ENCODE measurements at places on chromosomes 11 and 22.

DNA sequence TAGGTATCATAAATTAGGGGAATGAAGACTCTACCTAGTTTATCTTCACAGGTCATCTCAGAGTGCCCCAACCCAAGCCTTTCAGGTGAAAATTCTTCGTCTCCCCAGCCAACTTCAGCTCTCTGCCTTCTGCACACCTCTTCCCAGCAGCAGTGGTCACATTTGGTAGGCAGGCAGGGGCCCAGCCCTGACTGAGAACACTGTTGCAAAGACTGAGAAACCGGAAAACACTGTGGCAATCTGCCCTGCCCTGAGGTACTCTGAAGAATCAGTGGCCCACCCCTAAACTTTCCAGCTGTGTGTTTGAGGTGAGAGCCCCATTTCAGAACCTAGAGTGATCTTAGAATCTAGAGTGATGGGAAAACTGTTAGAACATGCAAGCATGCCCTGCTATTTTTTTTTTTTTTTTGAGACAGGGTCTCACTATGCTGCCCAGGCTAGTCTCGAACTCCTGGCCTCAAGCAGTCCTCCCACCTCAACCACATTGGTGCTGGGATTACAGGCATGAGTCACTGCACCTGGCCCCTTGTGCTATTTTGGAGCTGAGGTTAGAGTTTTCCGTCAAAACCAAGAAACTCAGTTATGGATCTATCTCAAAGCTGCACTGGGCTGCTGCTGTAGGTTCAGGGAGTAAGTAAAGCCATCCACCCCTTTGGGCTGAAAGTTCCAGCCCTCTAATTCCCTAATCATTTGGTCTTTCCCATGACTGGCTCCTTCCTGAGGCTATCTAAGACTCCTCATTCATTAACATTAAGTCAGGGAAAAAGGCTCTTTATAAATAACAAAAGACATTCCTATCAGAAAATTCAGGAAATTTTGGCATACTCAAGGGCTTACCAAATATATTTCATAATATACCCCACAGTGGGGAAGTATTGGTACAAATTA is 1.7 kb upstream of the LDHA start:
- no peaks in the 10 kb centered on the region for H3K36me3 ChIP-seq
- H3K4me1 ChIP-seq: peaks cover 14% of the 10 kb centered on the region
- DNase-seq: no peak

DNA sequence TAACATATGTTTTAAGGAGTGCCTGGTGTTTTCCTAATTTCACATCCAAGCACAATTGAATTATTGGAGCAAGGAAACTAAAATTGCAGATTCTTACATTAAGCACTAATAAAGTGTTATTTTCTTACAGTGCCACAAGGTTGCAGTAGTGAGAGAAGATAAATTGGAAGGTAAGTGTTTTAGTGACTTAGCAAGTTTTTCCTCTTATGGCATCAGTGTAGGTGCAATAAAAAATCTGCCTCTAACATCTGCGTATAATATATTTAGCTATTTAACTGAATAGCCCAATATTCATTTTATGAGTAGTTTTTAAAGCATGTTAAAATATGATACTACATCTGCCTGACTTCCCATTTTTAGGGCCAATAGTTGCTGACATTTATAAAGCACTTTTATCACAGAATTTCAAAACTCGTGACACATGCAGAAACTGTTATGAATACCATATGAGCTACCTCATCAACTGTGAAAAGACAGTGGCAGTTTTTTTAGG is 19.0 kb downstream of the POLD3 start:
- DNase-seq: no peak
- H3K27ac ChIP-seq: peak overlapping the region; percentile 49
- no peaks in the 10 kb centered on the region for H3K4me1 ChIP-seq

DNA sequence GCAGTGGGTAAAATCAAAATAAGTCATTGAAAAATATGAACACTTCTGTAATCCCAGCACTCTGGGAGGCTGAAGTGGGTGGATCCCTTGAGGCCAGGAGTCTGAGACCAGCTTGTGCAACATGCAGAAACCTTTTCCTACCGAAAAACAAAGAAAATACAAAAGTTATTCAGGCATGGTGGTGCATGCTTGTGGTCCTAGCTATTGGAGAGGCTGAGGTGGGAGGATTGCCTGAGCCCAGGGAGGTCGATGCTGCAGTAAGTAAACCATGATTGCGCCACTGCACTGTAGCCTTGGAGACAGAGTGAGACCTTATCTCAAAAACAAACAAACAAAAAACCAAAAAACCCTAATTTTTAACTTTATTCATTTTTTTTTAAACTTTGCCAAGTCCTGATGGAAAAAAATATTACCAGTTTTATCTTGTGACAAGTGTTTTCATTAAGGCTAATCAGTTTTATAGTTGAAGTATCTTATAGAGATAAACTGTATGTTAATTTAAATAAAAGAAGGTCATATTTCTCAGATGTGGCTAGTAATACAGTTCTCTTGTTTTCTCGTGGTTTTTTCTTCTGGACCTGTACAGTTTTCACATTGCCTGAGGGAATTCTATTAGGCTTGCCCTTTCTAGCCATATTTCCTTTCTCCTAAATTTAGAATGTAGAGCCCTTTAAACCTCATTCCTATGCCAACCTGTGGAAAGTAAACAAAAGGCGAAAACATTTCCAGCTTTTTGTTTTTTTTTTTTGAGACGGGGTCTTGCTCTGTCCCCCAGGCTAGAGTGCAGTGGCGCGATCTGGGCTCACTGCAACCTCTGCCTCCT is 9.4 kb downstream of the HIPK3 start:
- no peaks in the 10 kb centered on the region for H3K27me3 ChIP-seq
- no peaks in the 10 kb centered on the region for H3K36me3 ChIP-seq
- H3K4me3 ChIP-seq: no peak overlapping the region
- no peak overlapping the region for H3K27ac ChIP-seq
- peaks cover 63% of the 10 kb centered on the region for H3K4me1 ChIP-seq

GRCh38 chr11:72232260-72233055 is 7.9 kb downstream of the INPPL1 start:
- DNase-seq: no peak
- H3K4me1 ChIP-seq: peaks cover 7% of the 10 kb centered on the region
- peaks cover 99% of the 10 kb centered on the region for H3K36me3 ChIP-seq
- no peak overlapping the region for H3K27ac ChIP-seq

DNA sequence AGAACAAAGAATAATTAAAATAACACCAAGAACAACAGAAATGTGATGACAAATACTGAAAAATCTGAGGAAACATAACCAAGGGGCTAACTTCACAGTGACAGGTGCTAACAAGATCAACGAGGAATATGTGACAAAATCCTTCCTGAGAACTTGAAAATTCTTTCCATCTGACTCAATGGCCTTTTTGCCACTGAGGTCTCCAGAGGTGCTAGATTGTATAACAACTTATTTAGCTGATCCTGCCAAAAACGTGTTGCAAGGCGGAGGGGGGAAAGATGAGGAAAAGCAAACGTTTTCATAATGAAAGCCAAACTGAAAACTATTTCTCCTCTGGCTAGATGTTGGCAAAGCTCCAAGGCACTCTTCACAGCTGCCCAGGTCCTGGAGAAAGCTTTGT is 364.5 kb downstream of the NTM start:
- peaks cover 9% of the 10 kb centered on the region for H3K27me3 ChIP-seq
- no peak overlapping the region for H3K27ac ChIP-seq
- no peak overlapping the region for H3K4me3 ChIP-seq
- no peaks in the 10 kb centered on the region for H3K36me3 ChIP-seq
- no peak for DNase-seq

GRCh38 chr11:119737366-119738058 is 8.5 kb upstream of the NECTIN1 start:
- no peaks in the 10 kb centered on the region for H3K27me3 ChIP-seq
- DNase-seq: no peak
- H3K4me1 ChIP-seq: peaks cover 8% of the 10 kb centered on the region
- H3K4me3 ChIP-seq: no peak overlapping the region
- no peaks in the 10 kb centered on the region for H3K36me3 ChIP-seq
- no peak overlapping the region for H3K27ac ChIP-seq

GRCh38 chr11:103659206-103659618 is 377.2 kb upstream of the DDI1 start:
- H3K4me3 ChIP-seq: no peak overlapping the region
- H3K4me1 ChIP-seq: no peaks in the 10 kb centered on the region
- no peak for DNase-seq
- H3K27ac ChIP-seq: no peak overlapping the region

DNA sequence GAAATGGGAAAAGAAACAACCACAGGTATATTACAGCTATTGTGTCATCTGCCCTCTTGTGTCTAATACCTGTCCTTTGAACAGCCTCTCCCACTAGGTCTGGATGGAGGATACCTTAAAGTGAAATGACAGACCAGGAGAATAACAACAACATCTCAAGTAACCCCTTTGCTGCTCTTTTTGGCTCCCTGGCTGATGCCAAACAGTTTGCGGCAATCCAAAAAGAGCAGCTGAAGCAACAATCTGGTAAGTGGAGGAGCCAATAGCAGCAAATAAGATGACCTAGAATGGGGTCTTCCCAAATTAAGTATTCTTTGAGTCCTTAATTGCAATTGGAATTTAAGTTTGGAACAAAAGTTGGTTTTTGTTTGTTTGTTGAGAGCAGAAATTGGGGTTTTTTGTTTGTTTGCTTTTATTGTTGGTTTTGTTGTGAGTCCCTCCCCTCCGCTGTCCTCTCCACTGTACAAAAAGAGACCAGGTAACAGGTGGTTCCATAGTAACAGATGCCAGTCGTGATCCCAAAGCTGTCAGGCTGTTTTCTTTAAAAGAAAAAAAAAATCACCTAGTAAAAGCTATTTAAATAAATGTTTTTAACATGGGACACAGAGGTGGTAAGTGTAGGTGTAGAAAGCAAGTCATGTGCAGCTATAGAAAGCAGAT is 5.7 kb downstream of the UBE4A start:
- H3K4me1 ChIP-seq: peaks cover 4% of the 10 kb centered on the region
- no peak overlapping the region for H3K27ac ChIP-seq
- H3K27me3 ChIP-seq: no peaks in the 10 kb centered on the region
- H3K36me3 ChIP-seq: peaks cover 9% of the 10 kb centered on the region
- no peak for DNase-seq
- H3K4me3 ChIP-seq: no peak overlapping the region

GRCh38 chr11:117977029-117977428 is 9.2 kb upstream of the IL10RA start:
- no peak for DNase-seq
- H3K27ac ChIP-seq: peak overlapping the region; percentile 2
- H3K4me1 ChIP-seq: peaks cover 4% of the 10 kb centered on the region
- H3K36me3 ChIP-seq: no peaks in the 10 kb centered on the region
- H3K27me3 ChIP-seq: no peaks in the 10 kb centered on the region

GRCh38 chr22:36671404-36671803 is 32.1 kb downstream of the CACNG2 start:
- H3K27me3 ChIP-seq: no peaks in the 10 kb centered on the region
- no peak for DNase-seq
- H3K4me1 ChIP-seq: no peaks in the 10 kb centered on the region
- no peak overlapping the region for H3K27ac ChIP-seq
- H3K4me3 ChIP-seq: no peak overlapping the region

GRCh38 chr11:22459048-22459447 is 120.9 kb downstream of the SLC17A6 start:
- no peaks in the 10 kb centered on the region for H3K27me3 ChIP-seq
- no peaks in the 10 kb centered on the region for H3K4me1 ChIP-seq
- H3K36me3 ChIP-seq: no peaks in the 10 kb centered on the region
- DNase-seq: no peak

- H3K27ac ChIP-seq: no peak overlapping the region
- H3K36me3 ChIP-seq: peaks cover 18% of the 10 kb centered on the region
- no peaks in the 10 kb centered on the region for H3K4me1 ChIP-seq
- no peak overlapping the region for H3K4me3 ChIP-seq
- H3K27me3 ChIP-seq: no peaks in the 10 kb centered on the region
These were observed 102.4 kb downstream of the PRMT3 start for GRCh38 chr11:20489948-20490347.

DNA sequence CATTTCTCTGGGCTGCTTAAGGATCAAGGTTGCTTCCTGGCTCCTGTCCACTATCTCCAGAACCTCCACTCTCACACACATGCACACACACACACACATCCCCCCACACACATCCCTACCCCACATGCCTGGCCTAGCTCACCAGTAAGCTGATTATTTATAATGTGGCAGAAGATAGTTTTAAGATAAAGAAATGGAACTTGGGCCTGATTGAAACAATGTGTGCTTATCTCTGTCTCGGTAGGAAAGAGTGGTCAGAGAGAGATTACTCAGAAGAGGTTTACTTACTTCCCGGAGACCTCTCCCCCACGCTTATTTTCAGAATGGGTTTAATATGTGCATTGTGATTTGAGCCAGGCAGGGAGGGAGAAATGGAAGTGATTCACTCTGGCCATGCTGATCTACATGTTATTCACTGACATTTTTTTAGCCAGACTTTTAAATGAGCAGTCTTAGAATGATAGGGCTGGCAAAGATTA is 422.4 kb downstream of the TENM4 start:
- H3K4me1 ChIP-seq: no peaks in the 10 kb centered on the region
- no peaks in the 10 kb centered on the region for H3K27me3 ChIP-seq
- no peak overlapping the region for H3K27ac ChIP-seq
- no peaks in the 10 kb centered on the region for H3K36me3 ChIP-seq
- DNase-seq: no peak
- H3K4me3 ChIP-seq: no peak overlapping the region

- H3K4me3 ChIP-seq: no peak overlapping the region
- no peak for DNase-seq
- no peaks in the 10 kb centered on the region for H3K36me3 ChIP-seq
- no peaks in the 10 kb centered on the region for H3K27me3 ChIP-seq
- H3K27ac ChIP-seq: no peak overlapping the region
These were observed 646.0 kb downstream of the OPCML start for GRCh38 chr11:132886335-132886734.

DNA sequence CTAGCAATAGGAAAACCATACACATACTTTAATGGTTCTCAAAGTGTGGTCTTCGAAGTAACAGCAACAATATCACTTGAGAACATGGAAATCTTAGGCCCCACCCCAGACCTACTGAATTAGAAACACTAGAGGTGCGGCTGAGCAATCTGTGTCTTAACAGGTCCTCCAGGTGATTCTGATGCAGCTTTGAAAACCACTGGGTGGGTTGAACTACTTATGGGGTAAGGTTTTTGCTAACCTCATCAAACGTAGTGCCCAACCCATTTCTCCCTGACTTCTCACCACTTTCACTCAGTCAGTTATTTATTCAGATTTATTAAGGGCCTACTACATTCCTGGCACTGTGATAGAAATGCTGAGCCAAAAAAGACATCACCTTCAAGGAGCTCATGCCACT is 3.7 kb downstream of the MPZL2 start:
- H3K36me3 ChIP-seq: no peaks in the 10 kb centered on the region
- H3K4me3 ChIP-seq: no peak overlapping the region
- no peak for DNase-seq
- no peak overlapping the region for H3K27ac ChIP-seq
- peaks cover 37% of the 10 kb centered on the region for H3K27me3 ChIP-seq
- H3K4me1 ChIP-seq: peaks cover 7% of the 10 kb centered on the region
